ENCODE measurements at places on chromosomes 11 and 22.
A peak's percentile ranks its signal among the peaks of the same experiment; 100 is the strongest.

GRCh38 chr11:72935700-72936099, 121.5 kb downstream of the ATG16L2 start:
- no peak for DNase-seq

DNA sequence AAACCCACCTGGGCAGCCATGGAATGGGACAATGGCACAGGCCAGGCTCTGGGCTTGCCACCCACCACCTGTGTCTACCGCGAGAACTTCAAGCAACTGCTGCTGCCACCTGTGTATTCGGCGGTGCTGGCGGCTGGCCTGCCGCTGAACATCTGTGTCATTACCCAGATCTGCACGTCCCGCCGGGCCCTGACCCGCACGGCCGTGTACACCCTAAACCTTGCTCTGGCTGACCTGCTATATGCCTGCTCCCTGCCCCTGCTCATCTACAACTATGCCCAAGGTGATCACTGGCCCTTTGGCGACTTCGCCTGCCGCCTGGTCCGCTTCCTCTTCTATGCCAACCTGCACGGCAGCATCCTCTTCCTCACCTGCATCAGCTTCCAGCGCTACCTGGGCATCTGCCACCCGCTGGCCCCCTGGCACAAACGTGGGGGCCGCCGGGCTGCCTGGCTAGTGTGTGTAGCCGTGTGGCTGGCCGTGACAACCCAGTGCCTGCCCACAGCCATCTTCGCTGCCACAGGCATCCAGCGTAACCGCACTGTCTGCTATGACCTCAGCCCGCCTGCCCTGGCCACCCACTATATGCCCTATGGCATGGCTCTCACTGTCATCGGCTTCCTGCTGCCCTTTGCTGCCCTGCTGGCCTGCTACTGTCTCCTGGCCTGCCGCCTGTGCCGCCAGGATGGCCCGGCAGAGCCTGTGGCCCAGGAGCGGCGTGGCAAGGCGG, 11.4 kb upstream of the ARHGEF17 start:
- DNase-seq = no peak

- no peak for DNase-seq
Measured at GRCh38 chr11:111334532-111335502, 36.5 kb downstream of the POU2AF3 start.

DNA sequence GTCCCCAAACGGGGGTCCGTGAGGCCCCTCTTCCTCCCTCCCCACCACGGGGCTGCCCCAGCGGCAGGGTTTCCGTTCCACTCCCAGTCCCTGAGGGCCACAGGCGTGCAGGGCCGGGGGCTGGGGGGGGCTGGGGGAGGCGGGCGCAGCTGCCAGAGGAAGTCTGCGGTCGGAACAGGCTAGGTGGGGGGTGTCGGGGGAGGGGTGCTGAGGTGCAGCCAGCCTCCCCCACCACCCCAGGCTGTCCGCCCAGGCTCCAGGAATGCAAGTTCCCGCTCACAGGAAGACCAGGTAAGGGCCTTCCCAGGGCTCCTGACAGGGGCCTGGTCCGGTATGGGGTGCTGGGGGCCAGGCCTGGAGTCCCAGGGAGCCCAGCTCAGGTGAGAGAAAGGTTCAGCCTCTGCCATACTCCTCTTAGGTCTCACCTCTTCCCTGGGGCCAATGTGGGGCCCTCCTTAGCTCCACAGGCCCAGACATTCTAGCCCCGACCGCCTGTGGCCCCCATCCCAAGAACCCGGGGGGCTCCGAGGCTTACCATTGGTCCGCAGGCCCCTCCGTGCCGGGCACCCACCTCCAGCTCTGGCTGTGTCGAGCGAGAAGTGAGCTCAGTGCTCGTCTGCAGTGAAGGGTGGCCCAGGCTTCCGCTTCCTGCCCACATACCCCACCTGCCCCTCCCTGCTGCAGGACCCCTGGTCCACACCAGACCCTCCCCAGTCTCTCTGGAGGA, at the start of gene PTPRCAP:
Gene PTPRCAP, minus strand, starts transcription at position 601 of the 727 bp plus-strand sequence. Its CDS starts 63 bp downstream, at position 538.
- peak; percentile 68 for DNase-seq

DNA sequence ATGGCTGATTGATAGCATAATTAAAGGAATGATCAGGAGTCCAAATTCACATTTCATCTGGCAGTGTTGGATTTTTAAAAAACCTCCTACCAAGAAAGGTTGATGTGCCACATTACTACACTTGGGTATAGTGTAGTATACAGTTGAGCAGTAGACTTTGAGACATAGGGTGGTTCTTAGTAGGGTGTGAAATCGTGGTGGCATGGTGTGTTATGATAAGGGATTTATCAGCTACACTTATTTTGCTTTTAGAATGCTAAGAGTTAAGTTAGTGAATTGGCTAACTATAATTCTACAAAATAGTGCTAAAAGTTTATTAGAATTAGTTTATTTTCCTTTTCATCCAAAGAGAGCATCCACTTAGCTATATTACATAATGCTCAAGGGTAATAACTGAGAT, 13.1 kb downstream of the TBCEL start:
- DNase-seq = no peak

GRCh38 chr11:64206457-64207255, at the start of gene FERMT3:
Gene FERMT3, plus strand, starts transcription at chr11:64206721. Its CDS starts 644 bp downstream, at chr11:64207365.
- DNase-seq = peak; percentile 48

DNA sequence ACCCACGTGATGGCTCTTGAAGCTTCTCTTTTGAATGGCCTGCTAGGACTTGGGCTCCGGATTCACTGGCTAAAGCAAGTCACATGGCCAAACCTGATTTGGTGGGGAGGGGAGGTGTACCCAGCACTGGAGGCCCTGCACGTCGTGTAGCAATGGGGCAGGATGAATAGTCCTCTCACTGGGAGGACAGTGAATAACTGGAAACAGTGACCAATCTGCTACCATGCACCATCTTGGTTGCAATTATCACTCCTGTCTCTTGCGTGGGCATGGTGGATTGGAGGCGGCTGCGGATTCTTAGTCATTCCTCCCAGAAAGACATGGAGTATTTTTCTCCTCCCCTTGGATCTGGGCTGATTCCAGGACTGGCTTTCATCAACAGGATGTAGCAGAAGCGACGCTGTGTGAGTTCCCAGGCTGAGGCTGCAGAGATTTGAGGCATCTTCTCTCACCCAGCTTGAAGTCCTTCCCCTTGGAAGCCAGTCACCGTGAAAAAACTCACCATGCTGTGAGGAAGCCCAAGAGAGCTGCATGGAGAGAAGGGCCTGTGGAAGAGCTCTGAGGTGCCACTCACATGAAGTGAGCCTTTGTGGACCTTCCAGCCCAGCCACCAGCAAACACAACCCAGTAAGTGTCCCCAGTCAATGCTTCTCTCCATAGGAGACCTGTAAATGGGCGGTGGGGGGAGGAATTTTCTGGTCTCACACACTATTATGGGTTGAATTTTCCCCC, 70.4 kb downstream of the IGLL1 start:
- DNase-seq = no peak

GRCh38 chr11:124935548-124936514, at the start of gene HEPACAM:
Gene HEPACAM, minus strand, starts transcription at chr11:124936047. Its CDS starts 41 bp downstream, at chr11:124936006.
- no peak for DNase-seq

- no peak for DNase-seq
Measured at GRCh38 chr11:94794287-94795168, 26.4 kb downstream of the AMOTL1 start.

DNA sequence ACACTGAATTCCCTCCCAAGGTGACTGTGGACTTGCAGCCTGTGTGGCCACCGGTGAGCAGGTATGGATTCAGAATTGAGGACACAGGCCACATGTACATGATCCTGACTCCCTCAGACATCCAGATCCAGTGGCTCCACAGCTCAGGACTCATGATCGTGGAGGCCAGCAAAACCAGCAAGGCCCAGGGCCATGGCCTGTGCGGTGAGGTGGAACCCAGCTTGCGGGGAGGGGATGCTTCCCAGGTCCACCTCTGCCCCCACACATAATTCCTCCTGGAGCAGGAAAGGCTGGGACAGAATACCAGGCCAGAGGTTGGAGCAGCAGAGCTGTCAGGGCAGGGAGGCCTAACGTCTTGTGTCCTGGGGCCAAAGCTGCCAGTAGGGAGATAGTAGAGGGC, 82.1 kb downstream of the OTOG start:
- DNase-seq = no peak

DNA sequence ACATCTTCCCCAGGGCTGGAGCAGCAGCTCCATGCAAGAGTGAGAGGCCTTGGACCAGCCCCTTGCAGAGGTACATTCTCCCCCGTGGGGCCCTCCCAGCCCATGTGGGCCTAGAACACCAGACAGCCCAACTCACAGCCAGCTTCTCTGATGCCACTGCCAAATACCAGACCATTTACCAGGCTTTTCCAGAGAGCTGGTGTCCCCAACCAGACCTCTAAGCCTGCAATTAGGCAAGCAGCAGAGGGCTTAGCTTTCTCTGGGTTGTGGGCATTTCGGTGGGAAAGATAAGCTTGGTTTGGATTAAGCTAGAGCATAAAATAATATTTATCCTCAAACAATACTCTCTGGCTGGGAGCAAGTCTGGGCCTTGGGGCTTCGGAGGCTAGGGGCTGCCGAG, 75.6 kb downstream of the TP53I11 start:
- no peak for DNase-seq

- no peak for DNase-seq
Measured at GRCh38 chr11:19849107-19849789, 136.6 kb downstream of the NAV2 start.

DNA sequence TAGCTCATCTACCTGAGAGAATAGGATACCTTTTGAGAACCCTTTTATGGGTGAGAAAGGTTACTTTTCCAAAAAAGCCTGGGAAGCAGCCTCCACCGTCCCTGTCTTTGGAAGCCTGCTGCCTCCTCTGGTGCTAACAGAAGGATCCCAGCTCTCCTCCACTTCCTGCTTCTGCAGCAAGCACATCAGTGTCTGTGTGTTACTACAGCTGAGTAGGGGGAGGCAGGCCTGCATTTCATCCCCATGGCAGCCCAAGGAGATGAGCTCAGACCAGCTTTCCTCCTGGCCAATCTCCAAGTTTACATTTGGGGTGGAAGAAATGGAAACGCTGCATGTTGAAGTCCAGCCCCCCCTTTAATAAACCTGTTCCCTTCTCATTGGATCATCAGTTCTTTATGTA, 7.4 kb upstream of the CCDC34 start:
- DNase-seq = no peak

GRCh38 chr11:130995266-130995665, 79.0 kb upstream of the SNX19 start:
- DNase-seq = no peak

GRCh38 chr11:34784318-34784841, 131.8 kb downstream of the APIP start:
- DNase-seq = no peak

DNA sequence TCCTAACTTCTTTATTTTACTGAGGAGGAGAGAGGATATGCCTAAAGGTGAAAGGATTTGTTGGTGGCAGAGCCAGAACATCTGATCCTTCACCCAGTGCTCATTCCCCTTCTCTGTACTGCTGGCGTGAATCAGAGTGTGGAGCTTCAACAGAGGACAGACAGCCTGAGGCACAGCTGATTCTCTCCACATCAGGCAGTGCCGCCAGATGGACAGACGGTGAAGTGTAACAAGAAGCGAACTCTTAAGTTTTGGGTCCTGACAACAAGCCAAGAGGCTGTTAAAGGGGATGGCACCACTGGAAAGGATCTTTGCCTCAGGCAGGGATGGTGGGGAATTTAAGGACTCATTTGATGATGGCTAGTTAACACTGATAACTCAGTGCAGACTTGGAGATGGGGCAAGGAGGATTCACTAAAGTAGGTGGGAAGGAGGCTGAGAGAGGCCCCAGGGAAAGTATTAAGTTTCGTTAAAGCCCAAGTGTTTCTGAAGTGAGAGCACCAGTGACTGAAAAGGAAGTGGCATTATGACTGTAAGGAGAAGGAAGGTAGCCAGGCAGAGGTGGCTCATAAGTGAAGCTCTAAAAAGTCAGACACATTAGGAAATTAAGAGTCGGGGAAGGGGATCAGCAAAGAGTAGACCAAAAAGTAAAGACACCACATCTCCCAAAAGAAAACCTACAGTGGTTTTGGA, 81.3 kb downstream of the CLPB start:
- no peak for DNase-seq

DNA sequence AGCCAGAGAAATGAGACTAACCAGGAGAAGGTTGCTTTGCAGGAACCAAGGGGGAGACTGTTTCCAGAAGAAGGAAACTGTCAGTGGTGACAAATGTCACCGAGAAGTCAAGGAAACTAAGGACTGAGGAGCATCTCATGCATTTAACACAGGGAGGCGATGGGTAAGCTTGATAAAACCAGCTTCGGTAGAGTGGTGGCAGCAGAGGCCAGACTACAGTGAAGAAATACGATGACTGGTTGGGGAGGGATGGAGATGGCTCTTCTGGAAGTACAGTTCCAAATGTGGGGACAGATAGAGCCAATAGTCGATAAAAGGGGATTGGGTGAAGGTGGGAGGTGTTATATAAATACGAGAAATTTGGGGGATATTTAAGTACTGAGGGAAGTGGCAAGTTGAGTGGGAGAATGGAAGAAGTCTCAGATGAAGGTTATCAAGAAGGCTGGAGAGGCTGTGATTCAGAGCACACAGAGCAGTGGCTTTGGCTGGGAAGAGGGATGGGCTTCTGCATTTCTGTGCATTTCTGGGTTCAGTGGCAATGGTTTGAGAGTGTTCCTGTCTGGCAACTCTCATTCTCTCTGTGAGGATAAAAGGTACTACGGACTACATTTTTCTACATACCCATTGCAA, 29.2 kb downstream of the SC5D start:
- no peak for DNase-seq

DNA sequence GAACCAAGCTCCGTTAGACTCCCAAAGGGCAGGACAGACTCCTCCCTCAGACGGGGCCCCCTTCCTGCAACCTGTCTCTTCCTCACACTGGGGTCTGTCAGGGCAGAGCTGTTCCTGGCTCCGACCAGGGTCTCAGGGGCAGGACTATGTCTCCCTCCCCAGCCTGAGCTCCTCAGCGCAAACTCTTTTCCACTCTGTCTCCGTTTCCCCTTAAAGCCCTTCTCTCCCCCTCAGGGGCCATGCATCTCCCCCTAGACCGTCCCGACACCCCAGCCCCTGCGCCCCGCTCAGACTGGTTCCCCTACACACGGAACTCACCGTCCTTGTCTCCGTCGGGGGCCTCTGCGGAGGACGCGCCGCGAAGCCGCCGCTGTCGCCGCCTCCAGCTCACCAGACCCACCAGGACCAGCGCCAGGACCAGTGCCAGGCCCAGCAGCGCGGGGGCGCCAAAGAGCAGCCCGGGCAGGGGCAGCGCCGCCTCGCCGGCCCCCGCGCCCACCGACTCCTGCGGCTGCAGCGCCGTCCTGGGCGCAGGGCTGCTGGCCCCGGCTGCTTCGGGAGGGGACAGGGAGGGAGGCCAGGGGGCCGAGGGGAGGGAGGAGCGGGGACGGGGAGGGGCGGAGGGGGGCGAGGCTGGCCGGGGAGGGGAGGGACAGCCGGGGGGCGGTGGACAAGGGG, 684 bp downstream of the TNFRSF13C start:
- peak; percentile 65 for DNase-seq
